ENCODE measurements at places on chromosomes 12 and 14. TPM values are rescaled to one million over a fixed set of nuclear protein-coding genes. Genes with fewer than 3 reads are reported as not detected.

NANOG gene
- polyA plus RNA-seq = not detected

GRCh38 chr12:34340534-34341361, 318.5 kb downstream of the ALG10 start:
- H3K27ac ChIP-seq = no peak overlapping the region
- no peaks in the 10 kb centered on the region for H3K36me3 ChIP-seq
- H3K4me3 ChIP-seq = no peak overlapping the region
- no peaks in the 10 kb centered on the region for H3K4me1 ChIP-seq
- no peaks in the 10 kb centered on the region for H3K27me3 ChIP-seq

FLRT2 gene
- polyA plus RNA-seq = 283 TPM

DNA sequence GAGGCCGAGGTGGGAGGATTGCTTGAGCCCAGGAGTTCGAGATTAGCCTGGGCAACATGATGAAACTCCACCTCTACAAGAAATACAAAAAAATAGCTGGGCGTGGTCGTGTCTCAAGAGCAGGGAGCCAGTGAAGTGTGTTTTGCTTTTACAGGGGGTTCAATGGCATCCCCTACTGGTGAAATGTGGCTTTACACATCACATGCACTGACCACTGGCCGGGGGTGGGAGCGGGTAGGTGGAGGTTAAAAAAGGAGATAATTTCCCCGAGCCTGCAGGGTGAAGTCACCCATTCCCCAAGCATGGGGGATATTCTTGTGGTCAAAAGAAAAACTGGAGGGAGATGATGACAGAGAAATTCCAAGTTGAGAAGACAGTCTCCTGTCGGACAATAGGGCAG, 63.6 kb upstream of the PWP1 start:
- H3K4me1 ChIP-seq = no peaks in the 10 kb centered on the region
- no peaks in the 10 kb centered on the region for H3K36me3 ChIP-seq
- no peaks in the 10 kb centered on the region for H3K27me3 ChIP-seq
- no peak for DNase-seq
- H3K4me3 ChIP-seq = no peak overlapping the region

SLCO1B1 gene
- polyA plus RNA-seq = not detected

NT5DC3 gene
- polyA plus RNA-seq = 1.2 TPM

GRCh38 chr14:64059454-64060198, 206.8 kb downstream of the SYNE2 start:
- no peak overlapping the region for H3K27ac ChIP-seq
- no peak overlapping the region for H3K4me3 ChIP-seq
- DNase-seq = no peak
- H3K36me3 ChIP-seq = no peaks in the 10 kb centered on the region
- no peaks in the 10 kb centered on the region for H3K27me3 ChIP-seq

DNA sequence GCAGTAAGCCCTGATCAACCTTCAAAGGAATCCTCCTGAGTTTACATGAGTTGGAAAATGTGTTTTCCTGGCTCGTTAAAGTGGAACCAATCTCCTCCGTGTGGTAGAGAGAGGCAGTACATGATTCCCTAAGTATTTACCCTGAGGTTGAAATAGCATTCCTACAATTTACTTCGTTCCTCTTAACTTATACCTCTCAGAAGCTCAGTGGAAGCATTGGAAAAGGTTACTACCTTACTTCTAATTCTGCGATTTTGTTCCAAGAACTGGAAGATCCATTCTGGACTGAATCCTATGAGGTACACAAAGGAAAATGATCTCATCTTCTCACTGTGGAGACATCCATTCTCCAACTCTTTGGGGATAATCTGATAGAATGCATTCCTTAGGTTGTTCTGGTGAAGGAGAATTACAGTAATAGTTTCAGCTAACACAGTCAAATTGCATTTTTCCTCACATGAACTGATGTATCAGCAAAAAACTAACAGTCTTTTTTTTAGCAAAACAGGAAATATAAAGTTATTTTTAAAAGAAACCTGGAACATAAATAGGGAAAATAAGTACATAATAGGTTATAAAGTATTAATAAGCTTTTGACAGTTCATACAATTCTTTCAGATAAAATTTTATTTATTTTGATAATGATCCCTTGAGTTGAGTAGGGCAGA, 475.6 kb downstream of the PDZRN4 start:
- no peaks in the 10 kb centered on the region for H3K27me3 ChIP-seq
- no peaks in the 10 kb centered on the region for H3K36me3 ChIP-seq
- H3K4me1 ChIP-seq = no peaks in the 10 kb centered on the region
- no peak overlapping the region for H3K4me3 ChIP-seq
- H3K27ac ChIP-seq = no peak overlapping the region

AICDA gene
- not detected for polyA plus RNA-seq

GRCh38 chr12:71029302-71029701, 108.8 kb upstream of the PTPRR start:
- H3K4me3 ChIP-seq = no peak overlapping the region
- no peaks in the 10 kb centered on the region for H3K27me3 ChIP-seq
- no peaks in the 10 kb centered on the region for H3K4me1 ChIP-seq
- H3K36me3 ChIP-seq = no peaks in the 10 kb centered on the region

DNA sequence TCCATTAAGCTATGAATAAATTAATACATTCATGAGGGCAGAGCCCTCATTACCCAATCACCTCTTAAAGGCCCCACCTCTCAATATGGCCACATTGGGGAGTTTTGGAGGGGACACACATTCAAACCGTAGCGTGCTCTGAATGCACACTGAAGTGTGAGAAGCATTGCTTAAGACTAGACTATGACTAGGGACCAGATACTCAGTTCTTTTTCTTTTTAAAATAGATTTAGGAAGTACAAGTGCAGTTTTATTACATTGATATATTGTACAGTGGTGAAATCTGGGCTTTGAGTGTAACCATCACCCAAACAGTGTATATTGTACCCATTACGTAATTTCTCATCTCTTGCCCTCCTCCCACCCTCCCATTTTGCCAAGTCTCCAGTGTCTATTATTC, 21.0 kb upstream of the JDP2 start:
- no peaks in the 10 kb centered on the region for H3K36me3 ChIP-seq
- no peaks in the 10 kb centered on the region for H3K4me1 ChIP-seq
- H3K27me3 ChIP-seq = peaks cover 10% of the 10 kb centered on the region
- no peak overlapping the region for H3K27ac ChIP-seq
- H3K4me3 ChIP-seq = no peak overlapping the region
- no peak for DNase-seq

GRCh38 chr14:93430315-93431035, at the start of gene UNC79:
UNC79 (plus strand) TSS chr14:93430939; CDS start chr14:93431030, 91 bp downstream.
- no peaks in the 10 kb centered on the region for H3K4me1 ChIP-seq
- no peak for DNase-seq
- peaks cover 5% of the 10 kb centered on the region for H3K27me3 ChIP-seq
- H3K27ac ChIP-seq = no peak within 1 kb of the TSS

- no peak overlapping the region for H3K4me3 ChIP-seq
- H3K36me3 ChIP-seq = no peaks in the 10 kb centered on the region
- peak; percentile 26 for DNase-seq
- peaks cover 56% of the 10 kb centered on the region for H3K27me3 ChIP-seq
- no peak overlapping the region for H3K27ac ChIP-seq
Measured at GRCh38 chr12:57224973-57225679, 4.4 kb upstream of the SHMT2 start.

- peak; percentile 67 for DNase-seq
- H3K4me3 ChIP-seq = no peak overlapping the region
- no peaks in the 10 kb centered on the region for H3K27me3 ChIP-seq
Measured at GRCh38 chr12:52184813-52185212, 7.0 kb downstream of the KRT80 start.

CISTR gene
- not detected for polyA plus RNA-seq

NFATC4 gene
- 79.5 TPM for polyA plus RNA-seq

MUCL1 gene
- polyA plus RNA-seq = not detected

ASIC1 gene
- 0.66 TPM for polyA plus RNA-seq

GRCh38 chr12:92540782-92541423, 161.9 kb upstream of the PLEKHG7 start:
- no peaks in the 10 kb centered on the region for H3K27me3 ChIP-seq
- peaks cover 36% of the 10 kb centered on the region for H3K4me1 ChIP-seq
- H3K4me3 ChIP-seq = no peak overlapping the region
- DNase-seq = no peak
- no peak overlapping the region for H3K27ac ChIP-seq

DNA sequence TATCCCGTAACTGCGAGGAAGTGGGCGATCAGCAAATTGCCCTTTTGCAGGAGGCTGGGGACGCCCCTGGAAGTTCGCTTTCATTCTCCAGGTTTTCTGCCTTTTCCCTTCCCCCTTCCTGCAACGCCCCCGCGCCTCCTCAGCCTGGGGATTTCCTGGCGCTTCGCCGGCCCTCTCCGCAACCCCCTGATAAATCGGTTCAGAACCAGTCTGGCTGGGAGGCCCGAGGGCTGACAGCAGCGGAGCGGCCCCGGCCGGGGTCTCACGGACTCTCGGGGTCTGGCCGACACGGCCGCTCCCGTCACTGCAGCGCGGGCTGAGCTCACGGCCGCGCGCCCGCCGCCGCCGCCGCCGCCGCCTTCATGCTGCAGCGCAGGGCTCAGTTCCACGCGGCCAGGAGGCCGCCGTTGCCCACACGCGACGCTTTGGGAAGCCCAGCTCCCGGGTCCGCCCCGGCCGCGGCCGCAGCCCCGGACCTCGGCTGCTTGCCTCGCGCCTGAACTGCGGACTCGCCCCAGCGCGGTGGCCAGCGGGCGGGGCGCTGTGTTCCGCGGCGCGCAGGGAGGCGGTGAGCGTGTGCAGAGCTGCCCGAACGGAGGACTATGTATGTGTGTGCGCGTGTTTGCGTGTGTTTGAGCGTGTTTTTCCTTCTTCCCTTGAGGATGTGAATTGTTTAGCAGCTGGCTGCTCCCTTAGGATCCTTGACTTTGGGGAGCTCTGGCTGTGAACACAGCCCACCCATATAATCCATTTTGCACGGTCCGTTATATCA, at the start of gene LRFN5:
Gene LRFN5, plus strand, starts transcription at position 345 of the 772 bp plus-strand sequence.
- peak within 1 kb of the TSS; percentile 12 for H3K4me3 ChIP-seq
- no peak within 1 kb of the TSS for H3K27ac ChIP-seq
- H3K27me3 ChIP-seq = peaks cover 69% of the 10 kb centered on the region
- H3K36me3 ChIP-seq = no peaks in the 10 kb centered on the region
- no peak for DNase-seq

ALDH1L2 gene
- polyA plus RNA-seq = 1.5 TPM

DNA sequence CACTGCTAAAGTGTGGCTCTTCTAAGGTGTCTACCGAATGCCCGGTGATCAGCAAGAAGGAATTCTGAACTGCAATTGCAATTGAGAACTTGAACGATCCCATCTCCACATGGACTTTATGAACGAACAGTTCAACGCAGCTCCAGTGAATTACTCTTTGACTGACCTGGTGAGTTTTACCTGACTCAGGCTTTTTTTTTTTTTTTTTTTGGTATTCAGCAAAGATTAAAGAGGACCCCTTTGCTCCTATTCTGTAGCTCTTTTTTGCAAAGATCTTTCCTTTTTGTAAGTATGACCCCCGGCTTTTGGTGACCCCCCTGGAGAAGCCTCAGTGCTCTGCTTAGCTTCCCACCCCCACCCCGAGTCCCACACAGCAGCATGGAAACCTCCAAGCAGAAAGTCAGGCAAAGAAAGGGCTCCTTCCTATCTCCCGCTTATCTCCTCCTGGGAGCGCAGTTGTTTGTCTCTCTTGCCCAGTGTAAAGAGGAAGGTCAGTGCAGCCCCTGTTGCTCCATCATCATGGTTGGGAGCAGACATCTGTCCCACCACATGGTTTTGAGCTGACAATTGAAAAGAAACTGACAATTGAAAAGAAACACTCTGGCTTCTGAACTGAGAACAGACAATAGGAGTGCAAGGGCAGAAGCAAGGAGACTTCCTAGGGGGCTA, 72.1 kb upstream of the DIO3 start:
- no peak overlapping the region for H3K27ac ChIP-seq
- H3K27me3 ChIP-seq = no peaks in the 10 kb centered on the region
- no peaks in the 10 kb centered on the region for H3K4me1 ChIP-seq
- no peaks in the 10 kb centered on the region for H3K36me3 ChIP-seq

DNA sequence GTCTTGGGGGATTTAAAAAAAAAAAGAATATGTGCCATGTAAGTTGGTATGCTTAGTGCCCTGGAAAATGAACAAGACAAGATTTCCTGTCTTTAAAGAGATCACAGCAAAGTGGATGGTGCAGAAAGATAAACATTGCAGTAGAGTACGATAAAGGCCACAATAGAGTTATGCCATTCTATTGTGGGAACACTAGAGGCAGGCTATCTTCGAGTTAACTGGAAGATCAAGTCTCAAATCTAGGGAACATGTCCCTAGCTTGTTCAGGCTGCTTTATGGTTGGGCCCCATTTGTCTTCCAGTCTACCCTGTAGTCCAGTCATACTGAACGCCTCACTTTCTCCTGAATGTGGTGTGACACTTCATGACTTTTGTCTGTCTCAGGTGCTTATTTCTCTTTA, 18.7 kb upstream of the CCT2 start:
- H3K27me3 ChIP-seq = no peaks in the 10 kb centered on the region
- no peak for DNase-seq
- no peaks in the 10 kb centered on the region for H3K36me3 ChIP-seq
- no peak overlapping the region for H3K27ac ChIP-seq
- no peaks in the 10 kb centered on the region for H3K4me1 ChIP-seq

CPNE6 gene
- polyA plus RNA-seq = not detected

PDE3A gene
- polyA plus RNA-seq = 12.9 TPM

TSPAN8 gene
- 0.76 TPM for polyA plus RNA-seq

CD4 gene
- not detected for polyA plus RNA-seq

- DNase-seq = no peak
- H3K4me1 ChIP-seq = peaks cover 4% of the 10 kb centered on the region
- no peaks in the 10 kb centered on the region for H3K27me3 ChIP-seq
- peaks cover 8% of the 10 kb centered on the region for H3K36me3 ChIP-seq
Measured at GRCh38 chr12:104998423-104999346, 12.6 kb downstream of the NOPCHAP1 start.

- no peak overlapping the region for H3K4me3 ChIP-seq
- no peaks in the 10 kb centered on the region for H3K27me3 ChIP-seq
- no peak overlapping the region for H3K27ac ChIP-seq
- no peaks in the 10 kb centered on the region for H3K4me1 ChIP-seq
- no peaks in the 10 kb centered on the region for H3K36me3 ChIP-seq
Measured at GRCh38 chr12:119115296-119115905, 63.3 kb upstream of the HSPB8 start.

KCNC2 gene
- not detected for polyA plus RNA-seq

DNA sequence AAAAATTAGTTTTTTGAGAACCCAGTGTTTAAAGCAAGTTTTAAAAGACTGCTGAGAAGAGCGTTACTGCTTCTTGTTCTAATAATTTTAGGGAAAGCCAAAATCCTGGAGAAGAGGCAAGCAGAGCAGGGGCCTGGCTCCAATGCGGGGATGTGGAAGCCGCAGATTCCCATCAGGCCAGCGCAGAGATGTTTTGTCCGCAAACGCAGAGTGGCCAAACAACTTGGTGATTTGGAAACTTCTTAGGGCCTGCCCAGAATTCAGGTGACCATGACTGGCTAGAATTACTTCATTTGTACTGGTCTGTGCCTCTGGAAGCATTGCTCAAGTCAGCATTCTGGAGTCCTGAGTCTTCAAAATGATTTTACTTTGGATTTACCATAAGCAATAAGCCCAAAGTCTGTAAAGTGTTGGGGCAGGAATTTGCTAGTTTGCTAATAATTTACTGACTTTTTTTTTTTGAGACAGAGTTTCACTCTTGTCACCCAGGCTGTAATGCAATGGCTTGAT, 208.4 kb downstream of the PPM1H start:
- peaks cover 30% of the 10 kb centered on the region for H3K4me1 ChIP-seq
- DNase-seq = no peak
- no peak overlapping the region for H3K4me3 ChIP-seq

SLC25A47 gene
- not detected for polyA plus RNA-seq

Measured in endothelial cell of umbilical vein (primary cell).